ENCODE measurements at places on chromosomes 13 and 19. TPM values are rescaled to one million over a fixed set of nuclear protein-coding genes. Genes with fewer than 3 reads are reported as not detected.

DNA sequence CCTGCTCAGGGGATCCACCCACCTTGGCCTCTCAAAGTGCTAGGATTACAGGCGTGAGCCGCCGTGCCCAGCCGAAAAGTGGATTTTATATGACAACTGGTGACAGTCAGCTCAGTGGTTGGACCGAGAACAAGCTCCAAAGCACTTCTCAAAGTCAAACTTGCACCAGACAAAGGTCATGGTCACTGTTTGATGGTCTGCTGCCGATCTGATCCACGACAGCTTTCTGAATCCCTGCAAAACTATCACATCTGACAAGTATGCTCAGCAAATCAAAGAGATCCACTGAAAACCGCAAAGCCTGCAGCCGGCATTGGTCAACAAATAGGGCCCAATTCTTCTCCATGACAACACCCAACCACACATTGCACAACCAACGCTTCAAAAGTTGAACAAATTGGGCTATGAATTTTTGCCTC is 21.6 kb upstream of the NAA16 start:
- peaks cover 2% of the 10 kb centered on the region for H3K36me3 ChIP-seq
- H3K4me3 ChIP-seq = no peak overlapping the region
- H3K27ac ChIP-seq = no peak overlapping the region
- no peaks in the 10 kb centered on the region for H3K4me1 ChIP-seq

Gene ZNF577
- 27.4 TPM for total RNA-seq

Gene ZNF540
- total RNA-seq = 1.3 TPM

Gene ZNF699
- 10.1 TPM for total RNA-seq

Gene KLF1
- not detected for total RNA-seq

Measured in mesothelial cell of epicardium (in vitro differentiated cells).